Suprapubic skin (tissue), 4 donors: ENCODE measurements at places on chromosomes 5 and 9.

DNA sequence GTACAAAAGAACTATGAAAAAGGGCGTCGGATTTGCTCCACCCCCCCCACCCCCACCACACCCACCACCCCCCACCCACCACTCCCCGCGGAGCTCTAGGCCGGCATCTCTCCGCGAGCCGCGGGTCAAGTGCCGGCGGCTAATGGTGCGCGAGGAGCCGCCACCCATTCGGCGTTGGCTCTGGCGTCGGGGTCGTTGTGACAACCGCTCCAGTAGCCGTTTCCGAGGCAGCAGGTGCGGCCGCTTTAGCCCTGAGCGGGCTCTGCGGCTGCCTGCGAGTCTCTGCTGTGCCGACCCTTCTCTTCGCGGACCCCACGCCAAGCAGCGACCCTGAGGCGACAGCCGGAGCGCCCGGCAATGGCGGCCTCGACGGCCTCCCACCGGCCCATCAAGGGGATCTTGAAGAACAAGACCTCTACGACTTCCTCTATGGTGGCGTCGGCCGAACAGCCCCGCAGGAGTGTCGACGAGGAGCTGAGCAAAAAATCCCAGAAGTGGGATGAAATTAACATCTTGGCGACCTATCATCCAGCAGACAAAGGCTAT is at the start of gene PPP1R2B:
PPP1R2B (plus strand) TSS at position 90 of the 546 bp plus-strand sequence; CDS start at position 358, 268 bp downstream.
- no peak for DNase-seq

DNA sequence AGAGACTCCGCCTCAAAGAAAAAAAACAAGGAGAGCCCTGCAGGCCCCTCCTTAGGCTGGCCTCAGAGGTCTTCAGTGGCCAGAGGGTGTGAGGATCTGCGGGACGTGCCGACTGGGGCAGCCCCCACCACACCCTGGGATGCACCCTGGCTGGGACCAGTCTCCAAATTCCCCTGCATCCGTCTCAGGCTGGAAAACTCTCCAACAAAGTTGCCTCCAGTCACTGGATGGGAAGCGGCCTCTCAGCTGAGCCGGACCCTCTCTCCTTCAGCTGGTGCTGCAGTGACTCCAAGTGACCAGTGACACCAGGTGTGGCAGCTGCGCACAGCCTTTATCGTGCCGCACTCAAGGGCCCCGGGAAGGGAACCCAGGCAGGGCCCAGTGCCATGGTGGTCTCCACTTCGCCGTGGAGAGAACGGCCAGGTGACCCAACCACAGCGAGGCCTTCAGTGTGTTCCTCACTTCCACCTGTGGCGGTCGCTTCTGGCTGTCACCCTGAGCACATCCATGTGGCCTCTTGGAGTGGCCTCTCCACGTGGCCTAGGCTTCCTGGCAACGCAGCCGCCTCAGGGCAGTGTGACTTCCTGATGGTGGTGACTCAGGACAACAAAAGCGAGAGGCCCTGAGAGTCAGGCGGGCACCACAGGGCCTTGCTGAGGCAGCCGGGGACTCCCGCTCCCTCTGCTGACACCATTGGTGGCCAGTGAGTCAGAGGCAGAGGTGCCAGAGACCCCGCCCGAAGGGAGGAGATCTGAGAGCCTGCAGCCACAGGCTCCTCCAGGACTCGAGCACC is 19.3 kb upstream of the CAMSAP1 start:
- DNase-seq = peak; percentile 81

DNA sequence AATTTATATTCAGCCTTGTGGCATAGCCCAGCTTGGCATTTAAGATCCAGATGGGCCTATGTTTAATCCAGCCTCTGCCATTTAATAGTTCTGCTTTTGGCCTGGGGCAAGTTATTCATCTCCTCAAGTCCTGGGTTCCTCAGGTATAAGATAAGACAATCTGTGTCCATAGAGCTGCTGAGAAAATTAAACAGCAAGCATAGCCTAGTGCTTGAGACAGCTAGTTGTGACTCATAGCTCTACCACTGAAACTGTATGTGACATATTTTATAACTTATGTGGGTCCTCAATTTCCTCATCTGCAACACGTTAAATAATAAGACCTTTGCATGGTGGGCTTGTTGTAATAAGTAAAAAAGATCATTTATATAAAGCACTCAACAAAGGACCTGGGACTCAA is 53.3 kb upstream of the ATP10B start:
- DNase-seq = no peak

DNA sequence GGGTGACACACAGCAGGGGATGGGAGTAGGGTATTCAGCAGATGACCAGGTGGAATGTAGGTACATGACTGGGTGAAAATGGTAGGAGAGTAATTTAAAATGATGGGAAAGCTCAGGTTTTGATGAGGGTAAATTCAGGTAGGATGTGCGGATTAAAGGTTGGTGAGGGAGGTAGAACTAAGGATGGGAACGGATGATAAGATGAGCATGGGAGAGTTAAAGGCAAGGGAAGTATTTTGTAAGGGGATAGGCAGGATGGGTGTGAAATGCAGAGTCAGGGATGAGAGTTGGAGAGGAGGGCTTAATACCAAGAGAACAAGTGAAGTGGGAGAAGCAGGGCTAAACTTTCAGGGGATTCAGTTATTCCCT is 1.5 kb downstream of the TLN1 start:
- no peak for DNase-seq

- DNase-seq = no peak
Observed at GRCh38 chr9:78239506-78239905, 3.6 kb downstream of the CEP78 start.

DNA sequence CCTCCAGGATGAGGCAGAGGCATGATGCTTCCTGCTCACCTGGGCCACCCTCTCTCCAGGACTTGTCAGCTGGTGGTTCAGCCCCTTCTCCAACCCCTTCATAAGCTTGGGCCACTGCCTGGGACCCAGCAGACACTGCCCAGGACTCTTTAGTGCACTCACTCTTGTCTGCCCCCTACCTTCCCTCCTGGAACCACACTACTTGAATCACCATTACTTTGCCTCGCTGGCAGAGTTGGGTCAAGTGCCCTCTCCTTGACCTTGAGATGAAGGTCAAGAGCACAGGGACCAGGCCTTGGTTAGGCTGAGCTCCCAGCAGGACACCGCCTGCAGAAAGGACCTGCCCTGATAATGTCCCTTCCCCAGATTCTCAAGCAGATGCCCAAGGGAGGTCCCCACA is 8.5 kb upstream of the ENDOG start:
- no peak for DNase-seq

DNA sequence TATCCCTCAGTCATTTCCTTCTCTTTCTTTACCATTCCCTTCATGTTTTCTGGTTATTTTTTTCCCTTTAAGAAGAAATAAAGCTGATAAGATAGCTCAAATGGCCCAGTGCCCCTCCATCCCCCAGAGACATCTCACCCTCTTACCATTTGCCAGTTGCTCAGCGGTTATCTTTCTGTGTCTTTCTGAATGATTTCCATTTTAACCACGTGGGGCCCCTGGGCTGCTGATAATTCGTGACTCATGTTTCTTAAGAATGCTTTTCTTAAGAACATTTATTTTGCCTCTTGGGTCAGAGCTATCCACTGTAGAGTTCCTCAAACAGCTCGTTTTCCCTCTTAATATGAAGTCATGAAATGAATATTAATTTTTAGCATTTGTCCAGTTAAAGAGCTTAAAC is 147.8 kb downstream of the MAST4 start:
- no peak for DNase-seq

DNA sequence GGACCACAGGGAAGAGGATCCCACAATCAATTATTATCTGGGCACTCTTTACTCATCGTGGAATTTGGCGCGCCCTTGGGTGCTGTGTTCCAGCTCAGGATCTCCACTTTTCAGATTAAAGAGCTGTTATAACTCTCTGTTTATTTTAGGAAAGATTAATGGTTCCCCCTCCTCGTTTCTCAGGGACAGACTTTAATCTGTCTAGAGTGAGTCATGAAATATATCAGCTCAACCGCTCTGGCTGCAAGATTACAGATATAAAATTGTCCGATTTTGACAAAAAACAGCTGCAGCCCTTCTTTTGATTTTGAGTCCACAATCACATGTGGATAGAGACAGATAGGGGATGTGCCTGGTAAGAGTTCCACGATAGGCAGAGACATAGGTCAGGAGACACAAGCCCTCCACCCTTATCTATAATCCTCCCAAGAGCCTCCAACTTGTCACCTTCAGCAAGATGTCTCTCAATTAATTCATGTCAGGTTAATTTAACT is 77.6 kb upstream of the ANKRD55 start:
- DNase-seq = no peak

- DNase-seq = peak; percentile 75
Observed at GRCh38 chr9:89021154-89021803, 30.0 kb downstream of the S1PR3 start.

- DNase-seq = no peak
Observed at GRCh38 chr5:170466988-170467707, 36.7 kb upstream of the KCNIP1 start.

DNA sequence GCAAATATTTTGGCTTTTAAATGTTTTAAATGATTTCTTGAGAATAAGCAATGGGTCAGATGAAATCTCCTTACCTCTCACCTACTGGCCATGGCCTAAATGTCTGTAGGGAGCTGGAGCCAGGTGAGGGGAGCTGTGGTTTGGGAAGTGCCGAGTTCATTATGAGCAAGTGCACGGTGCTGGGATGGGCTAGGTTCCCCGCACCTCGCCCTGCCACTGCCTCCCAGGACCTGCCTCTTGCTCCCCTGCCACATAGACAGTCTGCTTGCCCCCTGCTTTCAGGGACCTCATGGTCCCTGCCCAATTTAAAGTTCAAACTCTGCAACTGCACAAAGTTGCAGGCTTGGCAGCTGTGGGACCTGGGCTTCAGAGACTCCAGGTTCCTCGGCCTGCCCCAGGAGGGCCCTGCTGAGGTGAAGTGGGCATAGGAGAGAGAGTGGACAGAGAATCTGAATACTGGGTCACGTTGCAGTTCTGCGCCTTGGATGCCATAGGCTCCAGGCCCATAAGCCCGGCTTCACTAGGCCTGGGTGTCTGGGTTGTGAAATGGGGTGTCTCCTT is 5.4 kb downstream of the OR13J1 start:
- no peak for DNase-seq

DNA sequence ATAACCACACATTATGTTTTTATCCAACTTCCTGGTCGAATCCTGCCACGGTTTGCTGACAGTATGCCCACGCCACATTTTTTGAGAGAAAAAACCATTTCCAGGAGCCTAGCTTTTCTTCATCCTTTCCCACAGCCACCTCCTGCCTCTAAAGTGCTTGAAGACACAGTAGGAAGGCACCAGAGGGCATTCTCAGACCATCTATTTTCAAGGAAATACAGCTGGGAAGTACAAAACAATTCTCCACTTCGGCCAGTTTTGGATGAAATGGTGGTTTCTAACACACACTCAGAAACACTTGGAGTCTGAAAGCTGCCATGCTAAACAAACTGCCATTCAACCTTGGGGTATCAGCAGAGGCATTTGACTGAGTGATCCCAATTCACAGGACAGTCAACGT is 86.3 kb upstream of the RPS23 start:
- DNase-seq = no peak

DNA sequence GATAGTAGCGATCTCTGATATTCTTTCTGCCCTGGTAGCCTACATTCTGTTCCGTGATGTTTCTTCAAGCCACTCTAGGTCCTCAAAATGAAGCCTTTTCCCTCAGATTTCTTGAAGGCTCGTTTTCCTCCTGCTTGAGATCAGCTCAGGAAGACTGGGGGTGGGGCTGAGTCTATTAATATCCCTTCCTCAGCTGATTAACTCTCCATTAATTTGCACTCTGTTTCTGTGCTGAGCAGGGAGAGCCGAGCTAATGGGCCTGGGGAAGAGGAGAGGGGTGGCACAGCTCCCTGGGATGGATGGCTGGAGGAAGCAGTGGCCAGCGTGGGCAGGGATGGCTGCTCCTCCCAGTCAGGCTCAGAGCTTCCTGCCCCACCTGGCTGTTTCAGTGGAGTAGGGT is 93.3 kb downstream of the PPARGC1B start:
- DNase-seq = no peak

DNA sequence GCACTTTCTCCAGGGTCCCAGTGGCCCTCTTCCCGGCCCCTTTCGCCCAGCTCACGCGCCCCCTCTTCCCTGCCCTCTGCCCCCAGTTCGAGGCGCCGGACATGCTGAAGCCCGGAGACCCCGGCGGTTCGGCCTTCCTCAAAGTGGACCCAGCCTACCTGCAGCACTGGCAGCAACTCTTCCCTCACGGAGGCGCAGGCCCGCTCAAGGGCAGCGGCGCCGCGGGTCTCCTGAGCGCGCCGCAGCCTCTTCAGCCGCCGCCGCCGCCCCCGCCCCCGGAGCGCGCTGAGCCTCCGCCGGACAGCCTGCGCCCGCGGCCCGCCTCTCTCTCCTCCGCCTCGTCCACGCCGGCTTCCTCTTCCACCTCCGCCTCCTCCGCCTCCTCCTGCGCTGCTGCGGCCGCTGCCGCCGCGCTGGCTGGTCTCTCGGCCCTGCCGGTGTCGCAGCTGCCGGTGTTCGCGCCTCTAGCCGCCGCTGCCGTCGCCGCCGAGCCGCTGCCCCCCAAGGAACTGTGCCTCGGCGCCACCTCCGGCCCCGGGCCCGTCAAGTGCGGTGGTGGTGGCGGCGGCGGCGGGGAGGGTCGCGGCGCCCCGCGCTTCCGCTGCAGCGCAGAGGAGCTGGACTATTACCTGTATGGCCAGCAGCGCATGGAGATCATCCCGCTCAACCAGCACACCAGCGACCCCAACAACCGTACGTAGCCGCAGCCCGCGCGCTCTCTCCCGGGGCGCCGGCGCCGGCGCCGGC is 1.0 kb downstream of the PRDM6 start:
- no peak for DNase-seq

DNA sequence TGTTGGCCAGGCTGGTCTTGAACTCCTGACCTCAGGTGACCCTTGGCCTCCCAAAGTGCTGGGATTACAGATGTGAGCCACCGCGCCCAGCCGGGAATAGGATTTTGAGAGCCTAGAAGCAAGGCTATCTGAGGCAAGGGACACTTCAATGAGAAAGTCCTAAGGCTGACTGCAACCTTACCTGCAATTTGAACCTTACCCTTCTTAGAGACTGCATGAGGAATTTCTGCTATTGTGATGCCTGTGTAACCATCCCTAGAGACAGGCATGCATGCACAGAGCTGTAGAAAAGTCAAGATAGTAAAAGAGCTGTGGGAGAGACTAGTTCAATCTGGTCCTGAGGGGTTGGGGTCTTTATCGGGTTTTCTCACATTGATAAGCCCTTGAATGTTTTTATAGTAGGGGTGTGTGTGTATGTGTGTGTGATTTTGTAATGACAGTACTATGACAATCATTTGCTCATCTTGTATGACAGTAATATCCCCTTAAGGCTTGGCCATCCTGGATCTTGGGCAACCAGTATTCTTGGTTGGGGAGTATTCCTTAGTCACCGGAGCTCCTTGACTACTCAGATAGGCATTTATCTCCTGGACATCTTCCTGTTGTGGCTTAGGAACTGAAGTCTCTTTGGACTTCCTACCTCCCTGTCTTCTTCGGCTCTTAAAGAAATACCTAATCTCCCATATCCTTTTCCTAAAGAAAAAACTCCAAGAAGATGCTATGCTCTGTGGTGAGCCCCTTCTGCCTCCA is 11.2 kb downstream of the DNAJB5 start:
- DNase-seq = no peak
